ENCODE measurements at places on chromosomes 3 and 15.

DNA sequence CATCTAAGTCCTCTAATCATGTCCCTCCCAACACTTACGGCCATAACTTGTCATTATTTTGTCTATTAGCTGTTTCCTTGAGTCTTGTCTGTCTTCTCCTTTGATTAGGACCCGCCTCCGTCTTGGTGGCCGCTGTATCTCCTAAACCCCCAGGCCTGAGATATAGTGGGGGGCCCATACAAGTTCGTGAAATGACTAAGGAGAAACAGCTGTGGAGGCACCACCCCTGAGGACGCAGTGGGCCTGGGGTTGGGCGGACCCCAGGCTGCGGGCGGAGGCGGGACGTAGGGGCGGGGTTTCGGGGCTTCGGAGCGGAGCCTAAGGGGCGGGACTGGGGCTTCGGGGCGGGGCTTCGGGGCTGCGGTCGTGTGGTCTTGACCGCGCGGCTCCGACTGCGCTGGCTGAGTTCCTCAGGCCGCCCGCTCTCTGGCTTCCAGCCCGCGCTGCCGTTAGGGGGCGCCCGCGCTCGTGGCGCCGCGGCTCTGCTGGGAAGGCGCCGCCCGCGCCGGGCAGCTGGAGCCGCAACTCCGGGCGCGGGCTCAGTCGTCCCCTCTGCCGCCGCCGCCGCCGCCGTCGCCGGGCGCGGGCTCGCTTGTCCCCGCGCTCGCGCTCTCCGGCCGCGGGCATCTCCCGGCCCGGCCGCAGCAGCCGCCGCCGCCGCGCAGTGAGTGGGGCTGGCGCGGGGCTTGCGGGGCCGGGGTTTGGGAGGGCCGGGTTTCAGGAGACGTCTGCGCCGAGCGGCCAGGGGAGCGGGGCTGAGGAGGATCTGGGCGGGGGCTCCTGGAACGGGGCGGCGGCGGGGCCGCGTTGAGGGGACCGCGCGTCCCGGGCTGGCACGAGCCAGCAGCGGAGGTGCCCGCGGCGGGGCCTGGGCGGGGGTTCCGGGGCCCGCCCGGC lies at the start of gene KCTD6:
KCTD6 (plus strand) TSS at position 591 of the 897 bp plus-strand sequence. CDS start 6,660 bp downstream, outside the sequence.
- peak; percentile 95 for ATAC-seq

- ATAC-seq, result no peak
Measured at GRCh38 chr3:161449785-161450184, 46.8 kb upstream of the OTOL1 start.

- no peak for ATAC-seq
Measured at GRCh38 chr3:26145769-26146168, 355.9 kb downstream of the OXSM start.

GRCh38 chr3:11699083-11699427 lies 55.3 kb upstream of the VGLL4 start:
- no peak for ATAC-seq

- ATAC-seq, result no peak
Measured at GRCh38 chr3:94607778-94608177, 544.9 kb downstream of the NSUN3 start.

DNA sequence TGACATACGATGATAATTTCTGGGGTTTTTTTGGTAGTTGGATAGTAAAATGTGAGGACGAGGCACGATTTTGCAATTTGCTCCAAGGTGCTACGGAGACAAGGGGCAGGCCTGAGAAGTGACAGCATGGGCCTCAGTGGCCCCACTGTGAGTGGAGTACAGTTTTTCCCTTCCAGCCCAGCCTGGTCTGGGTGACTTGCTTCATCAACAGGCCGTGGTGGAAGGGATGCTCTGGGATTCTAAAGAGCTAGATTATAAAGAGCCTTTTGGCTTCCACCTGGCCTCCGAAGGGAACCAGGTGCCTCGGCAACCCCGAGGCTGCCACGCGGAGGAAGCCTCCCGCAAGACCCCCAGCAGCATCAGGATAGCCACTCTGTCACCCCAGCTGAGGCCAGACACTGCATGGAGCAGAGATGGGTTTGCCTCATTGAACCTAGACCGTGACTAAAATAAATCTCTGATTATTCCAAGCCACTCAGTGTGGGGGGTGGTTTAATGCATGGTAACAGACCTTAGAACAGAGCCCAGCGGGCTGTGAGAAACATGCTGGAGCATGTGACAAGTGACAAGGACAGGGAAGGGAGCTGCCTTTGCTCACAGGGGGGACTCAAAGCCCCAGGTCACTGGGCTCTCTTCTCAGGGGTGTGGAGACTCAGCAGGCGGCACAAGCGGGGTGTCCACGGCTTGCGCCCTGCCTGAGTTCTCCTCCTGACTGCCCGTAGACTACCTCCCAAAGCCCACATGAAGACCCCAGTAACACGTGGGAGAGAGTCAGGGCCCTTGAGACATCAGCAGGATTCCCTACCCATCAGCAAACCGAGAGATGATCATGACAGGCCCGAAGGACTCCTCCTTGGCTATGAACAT lies 22.6 kb upstream of the SLC41A3 start:
- no peak for ATAC-seq

- no peak for ATAC-seq
Measured at GRCh38 chr3:42520336-42520735, 17.9 kb downstream of the VIPR1 start.

GRCh38 chr3:81734742-81735141 lies 26.7 kb downstream of the GBE1 start:
- peak; percentile 72 for ATAC-seq

DNA sequence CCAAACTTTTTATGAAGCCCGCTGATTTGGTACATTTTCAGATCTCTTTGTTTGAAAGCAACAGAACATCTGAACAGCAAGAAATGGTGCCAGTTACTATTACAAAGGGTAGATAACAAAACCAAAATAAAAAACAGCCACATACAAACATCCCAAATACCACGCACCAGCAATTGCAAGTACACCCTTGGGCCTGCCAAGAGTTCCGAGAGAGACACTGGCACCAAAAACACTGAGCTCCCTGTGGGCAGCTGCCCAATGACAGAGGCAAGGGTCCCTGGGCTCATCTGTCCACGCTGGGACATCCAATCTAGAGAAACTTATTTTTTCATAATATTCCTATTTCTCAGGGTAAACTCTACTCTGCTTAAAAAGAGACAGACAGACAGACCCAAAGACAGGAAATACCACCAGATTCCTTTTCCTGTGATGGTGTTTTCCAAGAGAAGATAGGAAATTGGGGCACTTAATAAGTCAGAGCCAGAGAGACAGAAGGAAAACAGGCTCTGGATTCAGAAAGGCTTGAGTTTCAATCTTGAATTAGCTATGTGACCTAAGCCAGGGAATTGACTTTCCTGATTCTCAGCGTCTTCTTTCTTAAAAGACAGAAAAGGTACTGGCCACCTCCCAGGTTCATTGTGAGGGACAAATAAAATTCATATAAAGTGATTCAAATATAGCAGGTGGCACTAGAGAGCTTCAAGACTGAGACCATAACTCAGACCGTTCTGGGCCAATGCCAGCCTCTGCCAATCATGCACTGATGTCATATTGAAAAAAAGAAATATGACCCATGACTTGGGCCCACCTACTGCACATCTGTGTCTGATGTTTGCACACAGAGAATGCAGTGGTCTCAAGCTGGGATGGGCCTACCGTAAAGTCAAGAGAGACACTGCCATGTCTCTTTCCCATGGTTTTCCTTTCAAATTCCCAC lies 61.3 kb downstream of the FOXP1 start:
- ATAC-seq, result no peak

- no peak for ATAC-seq
Measured at GRCh38 chr15:57451555-57451954, 75.2 kb downstream of the CGNL1 start.

GRCh38 chr15:92109191-92109873 lies 255.8 kb downstream of the SLCO3A1 start:
- ATAC-seq, result no peak

- no peak for ATAC-seq
Measured at GRCh38 chr3:183880121-183880520, 4.6 kb downstream of the PARL start.

DNA sequence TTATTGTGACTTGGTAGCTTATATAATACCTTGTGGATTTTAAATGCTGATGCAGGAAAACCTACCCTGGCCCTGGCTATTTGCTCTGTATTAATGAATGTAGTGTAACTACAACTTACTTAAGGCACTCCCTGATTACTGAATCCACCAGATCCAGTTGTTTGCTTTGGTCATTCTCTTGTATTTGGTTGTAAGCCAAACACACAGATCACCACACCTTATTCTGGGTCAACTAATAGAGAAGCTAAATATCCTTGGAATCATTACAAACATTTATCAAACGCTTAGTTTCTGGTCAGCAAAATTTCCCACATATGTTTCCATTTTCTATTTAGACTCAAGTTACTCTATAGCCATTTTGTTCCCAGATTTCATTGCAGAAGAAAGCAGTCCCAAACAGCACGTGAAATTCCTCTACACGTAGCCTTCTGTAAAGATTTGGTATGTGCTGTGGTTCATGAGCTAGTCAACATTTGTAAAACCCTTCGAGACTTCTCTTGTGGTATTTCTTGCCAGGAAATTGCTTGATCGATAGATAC lies 322.6 kb downstream of the MEX3B start:
- ATAC-seq, result no peak

DNA sequence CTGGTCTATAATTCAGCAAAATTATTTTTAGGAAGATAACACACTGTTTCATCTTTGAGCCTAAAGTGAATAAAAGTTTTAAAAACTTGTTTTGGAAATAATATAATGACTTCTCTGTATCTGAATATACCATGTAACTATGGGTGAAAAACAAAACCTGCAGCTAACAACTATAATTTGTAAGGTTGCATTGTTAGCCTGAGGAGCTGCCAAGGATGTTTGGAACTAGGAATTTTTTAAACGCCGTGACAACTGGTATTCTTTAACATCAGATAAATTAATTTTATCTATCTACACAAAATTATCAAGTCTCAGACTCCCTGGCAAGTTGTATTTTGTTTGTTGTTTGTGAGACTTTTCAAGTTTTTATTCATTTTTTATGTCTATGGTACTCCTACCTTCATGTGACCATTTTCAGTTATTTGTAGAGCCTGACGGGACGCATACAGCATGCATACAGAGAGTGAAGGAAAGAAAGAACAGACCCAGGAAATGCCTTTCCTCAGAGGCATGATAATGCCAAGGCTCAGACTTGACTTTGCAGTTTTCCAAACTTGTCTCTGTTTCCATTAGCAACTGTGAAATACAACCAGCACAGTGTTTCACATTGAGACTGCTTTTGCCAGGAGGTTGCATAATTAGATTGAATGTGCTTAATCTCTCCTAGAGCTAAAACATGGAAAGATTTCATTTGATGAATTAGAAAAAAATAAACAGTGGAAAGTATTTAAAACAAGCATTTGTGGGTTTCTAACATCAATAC lies 60.8 kb upstream of the ARHGEF26 start:
- no peak for ATAC-seq

GRCh38 chr15:93887151-93887550 lies 344.2 kb upstream of the MCTP2 start:
- no peak for ATAC-seq

DNA sequence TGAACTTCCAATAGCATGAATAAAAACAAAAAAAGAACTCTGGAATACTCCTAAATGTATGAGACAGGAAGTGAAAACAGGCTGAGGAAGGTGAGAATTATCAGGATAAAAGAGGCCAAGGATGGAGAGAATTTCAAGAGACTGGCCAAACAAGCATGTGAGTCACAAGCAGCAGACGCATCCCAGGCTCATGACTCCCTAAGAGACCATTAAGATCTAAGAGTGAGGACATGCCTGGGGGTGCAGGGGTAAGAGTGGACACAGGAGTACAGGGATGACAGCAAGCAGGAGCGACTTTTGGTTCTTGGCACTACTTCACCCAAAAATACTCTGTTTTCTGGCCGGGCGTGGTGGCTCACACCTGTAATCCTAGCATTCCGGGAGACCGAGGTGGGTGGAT lies 7.1 kb downstream of the SCAMP2 start:
- no peak for ATAC-seq

GRCh38 chr15:95295896-95296625 lies 1034.4 kb upstream of the NR2F2 start:
- no peak for ATAC-seq

- ATAC-seq, result no peak
Measured at GRCh38 chr3:8503461-8503860, 1.8 kb downstream of the LMCD1 start.

GRCh38 chr15:96392380-96393208 lies 62.1 kb downstream of the NR2F2 start:
- ATAC-seq, result no peak

DNA sequence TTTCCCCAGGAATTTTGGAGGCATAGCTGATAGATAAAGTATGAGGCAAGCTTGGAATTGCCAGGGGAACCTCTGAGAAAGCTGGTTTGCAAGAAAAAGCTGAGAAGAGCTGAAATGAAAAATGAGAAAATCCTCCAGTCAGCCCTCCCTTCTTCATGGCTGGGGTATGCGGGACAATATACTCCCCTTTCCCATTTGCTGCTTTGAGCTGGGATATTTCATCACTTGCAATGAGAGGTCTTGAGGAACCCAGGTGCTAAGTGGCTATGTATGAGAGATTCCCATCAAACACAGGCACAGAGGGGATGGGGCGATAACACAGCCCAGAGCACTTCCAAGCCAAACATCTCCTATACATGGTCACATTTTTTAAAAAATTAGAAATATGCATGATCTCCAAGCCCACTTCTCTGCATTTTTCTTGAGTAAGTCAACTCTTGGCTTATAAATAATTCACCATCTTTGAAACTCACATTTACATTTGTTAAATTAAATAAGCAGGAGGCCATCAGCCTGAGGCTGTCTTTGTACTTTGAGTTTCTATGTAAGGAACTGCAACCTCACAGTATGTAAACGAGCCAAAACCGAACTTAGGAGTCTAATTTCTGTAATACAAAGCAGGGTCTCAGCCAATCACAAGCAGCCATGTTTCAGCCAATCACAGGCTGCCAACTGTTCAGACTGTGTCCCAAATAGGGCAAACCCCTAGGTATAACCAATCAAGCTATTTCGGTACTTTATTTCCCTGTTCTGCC lies 983.6 kb upstream of the NR2F2 start:
- no peak for ATAC-seq

DNA sequence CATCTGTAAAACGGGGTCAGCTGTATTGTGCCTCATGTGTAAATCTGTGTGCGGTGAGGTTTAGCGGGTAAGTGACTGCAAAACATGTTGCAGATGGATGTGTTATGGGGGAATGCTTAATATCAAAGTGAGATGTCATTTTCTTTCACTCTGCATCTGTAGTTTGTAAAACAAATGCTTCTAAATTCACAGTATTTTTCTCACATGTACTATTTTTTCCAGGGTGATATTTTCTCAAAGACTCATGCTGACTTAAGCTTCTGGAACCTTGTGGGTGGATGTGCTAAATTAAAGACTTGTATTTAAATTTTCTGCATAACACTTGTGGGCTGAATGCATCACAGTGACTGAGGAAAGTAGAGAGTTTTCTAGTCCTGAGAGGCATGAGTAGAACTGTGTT lies 115.2 kb upstream of the TP63 start:
- no peak for ATAC-seq
